ENCODE measurements at places on chromosomes 7 and 10.

DNA sequence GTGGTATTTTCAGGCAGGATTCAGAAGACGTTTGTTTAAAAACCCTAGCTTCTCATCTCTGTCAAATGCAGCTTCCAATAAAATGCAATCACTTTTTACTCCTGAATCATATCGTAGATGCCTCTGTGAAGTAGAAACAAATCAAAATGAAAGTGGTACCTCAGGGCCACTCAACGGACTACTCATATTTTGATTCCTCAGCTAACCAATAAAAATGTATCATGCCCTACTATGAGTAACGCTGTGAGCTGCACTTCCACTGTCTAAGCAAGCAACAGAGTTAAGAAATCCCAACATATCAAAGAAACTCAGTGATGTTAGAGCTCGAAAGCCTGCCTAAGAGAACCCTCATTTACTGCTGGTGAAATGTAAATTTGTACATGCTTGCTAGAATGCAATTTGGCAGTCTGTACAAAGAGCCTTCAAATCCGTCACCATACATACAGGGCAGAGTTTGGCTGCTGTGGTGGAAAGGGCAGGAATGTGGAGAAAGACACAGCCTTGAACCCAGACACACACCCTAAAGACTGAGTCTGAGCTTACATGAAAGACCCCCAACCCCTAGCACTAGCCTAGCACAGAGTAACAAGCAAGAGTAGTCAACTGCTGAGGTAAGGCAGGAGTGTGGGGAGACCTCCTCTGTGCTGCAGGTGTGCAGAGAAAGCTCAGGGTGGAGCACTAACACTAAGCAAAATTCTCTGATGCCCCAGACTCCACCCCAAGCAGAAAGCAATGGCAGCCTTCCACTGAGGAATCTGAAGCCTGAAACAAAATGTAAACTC is 151.5 kb downstream of the ANK3 start:
- DNase-seq = peak; percentile 64

DNA sequence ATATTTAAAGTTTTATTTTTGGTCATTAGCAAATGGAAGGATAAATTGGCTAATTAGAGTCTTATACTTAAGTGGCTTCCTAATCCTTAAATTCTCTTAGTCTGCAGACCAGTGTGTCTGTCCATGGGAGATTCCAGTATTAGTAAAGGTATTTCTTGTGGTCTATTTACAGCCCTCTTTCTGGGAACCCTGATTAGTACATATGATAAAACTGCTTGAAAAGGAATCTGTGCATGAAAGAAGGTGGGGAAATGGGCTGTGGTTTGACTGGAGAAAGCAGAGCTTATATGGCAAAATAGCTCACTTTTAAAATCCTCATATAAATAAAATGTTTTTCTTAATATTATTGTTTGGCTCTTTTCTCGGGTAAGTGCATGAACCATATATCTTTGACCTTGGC is 124.5 kb upstream of the RHOBTB1 start:
- DNase-seq = no peak

DNA sequence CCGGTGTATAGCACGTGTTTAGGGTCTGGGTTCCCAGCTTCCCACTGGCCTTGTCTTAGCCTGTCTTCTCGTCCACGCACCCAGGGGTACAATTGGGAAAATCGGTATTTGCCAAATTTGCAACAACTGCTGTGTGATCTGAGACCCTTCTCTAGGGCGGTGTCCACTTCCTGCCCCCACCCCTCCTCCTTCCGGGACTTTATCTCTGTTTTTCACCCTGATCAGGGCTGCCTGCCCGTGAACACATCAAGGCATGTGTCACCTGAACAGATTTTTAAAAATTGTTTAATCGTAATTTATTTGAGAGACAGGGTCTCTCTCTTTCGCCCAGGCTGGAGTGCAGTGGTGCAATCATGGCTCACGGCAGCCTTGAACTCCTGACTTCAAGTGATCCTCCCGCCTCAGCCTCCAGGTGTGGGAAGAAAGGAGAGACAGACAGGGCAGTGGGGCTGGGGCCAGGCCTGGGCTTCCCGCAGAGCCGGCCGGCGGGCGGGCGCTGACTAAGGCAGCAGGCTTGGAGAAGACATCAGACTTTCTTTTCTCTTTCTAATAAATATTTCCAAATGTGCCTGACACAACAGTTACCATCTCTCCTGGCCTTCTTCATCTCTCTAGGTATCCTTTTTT is 27.5 kb downstream of the ELFN1 start:
- no peak for DNase-seq

GRCh38 chr10:61024856-61025201 is 80.8 kb upstream of the RHOBTB1 start:
- no peak for DNase-seq

- no peak for DNase-seq
Measured at GRCh38 chr10:80540981-80541750, 3.5 kb downstream of the SH2D4B start.

DNA sequence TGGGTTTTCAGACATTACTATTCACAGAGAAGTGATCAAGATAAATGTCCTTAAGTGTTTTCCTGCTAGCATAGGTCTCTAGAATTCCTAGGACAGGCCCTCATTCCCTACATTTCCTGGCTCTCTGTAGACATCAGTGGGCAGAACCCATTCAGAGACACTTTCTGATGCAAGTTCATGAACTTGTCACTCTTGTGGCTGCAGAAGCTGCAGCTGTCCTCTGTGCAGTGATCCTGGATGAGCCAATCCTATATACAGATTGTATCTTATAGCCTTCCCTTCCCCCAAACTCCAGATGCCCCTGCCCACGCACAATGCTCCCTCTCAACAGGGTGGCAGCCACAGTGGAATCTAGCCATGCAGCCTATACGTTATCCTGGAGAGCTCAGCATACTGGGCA is 12.6 kb upstream of the GRB10 start:
- DNase-seq = no peak

DNA sequence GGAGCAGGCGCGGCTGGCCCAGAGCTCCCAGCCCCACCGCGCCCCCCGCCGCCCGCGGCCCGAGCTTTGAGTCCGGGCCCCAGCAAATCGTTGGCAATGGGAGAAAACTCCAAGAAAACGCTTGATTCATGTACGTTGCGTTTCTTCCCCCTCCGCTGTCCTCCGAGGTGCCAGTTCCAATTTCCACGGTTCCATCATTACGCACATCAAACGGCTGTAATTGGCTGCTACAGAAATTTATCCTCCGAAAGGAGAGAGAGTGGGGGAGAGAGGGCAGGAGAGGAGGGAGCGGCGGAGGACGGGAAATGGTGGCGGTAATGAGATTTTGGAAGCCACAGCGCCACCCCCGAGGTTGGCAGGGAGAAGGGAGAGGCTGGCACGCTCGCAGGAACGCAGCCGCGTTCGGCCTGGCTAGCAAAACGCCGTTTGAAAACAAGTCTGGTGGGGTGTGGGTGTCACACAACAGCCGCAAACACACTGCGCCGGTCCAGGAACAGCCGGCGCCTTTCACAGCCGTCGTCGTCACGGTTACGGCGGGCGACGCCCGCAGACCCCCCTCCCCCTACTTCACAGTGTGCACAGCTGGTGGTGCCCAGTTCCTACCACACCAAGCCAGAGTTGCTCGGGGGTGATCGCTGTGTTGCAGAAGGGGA is 57.5 kb downstream of the UNCX start:
- no peak for DNase-seq

GRCh38 chr10:48634198-48634983 is 29.5 kb upstream of the ARHGAP22 start:
- no peak for DNase-seq

DNA sequence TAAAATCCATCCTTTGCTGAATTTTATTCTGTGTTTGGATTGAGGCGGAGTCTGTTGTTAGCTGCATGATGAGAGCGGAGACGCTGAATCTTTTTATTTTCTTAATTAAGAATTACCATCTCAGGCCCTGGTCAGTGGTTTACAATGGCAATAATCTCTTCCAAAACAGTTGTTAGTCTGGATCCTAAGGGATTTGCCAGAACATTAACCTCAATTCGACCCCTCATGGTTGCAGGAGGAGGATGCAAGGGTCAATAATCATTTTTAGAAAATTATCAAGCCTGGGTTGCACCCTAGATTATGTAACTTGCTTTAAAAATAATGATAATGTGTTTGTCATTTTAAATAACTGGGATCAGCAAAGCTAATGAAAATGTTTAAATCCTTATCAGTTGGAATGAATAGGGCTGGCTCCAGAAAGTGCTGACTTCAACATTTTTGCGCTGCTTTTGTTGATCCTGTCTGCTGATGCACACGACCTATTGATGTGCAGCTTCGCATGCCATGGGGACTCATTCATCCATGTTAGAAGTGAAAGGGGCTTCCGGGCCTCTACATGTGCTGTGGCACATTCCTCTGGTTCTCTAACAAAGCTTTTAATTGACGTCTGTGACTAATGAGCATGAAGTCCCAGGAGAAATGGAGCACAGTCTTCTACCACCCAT is 80.7 kb upstream of the KIAA1217 start:
- DNase-seq = no peak

DNA sequence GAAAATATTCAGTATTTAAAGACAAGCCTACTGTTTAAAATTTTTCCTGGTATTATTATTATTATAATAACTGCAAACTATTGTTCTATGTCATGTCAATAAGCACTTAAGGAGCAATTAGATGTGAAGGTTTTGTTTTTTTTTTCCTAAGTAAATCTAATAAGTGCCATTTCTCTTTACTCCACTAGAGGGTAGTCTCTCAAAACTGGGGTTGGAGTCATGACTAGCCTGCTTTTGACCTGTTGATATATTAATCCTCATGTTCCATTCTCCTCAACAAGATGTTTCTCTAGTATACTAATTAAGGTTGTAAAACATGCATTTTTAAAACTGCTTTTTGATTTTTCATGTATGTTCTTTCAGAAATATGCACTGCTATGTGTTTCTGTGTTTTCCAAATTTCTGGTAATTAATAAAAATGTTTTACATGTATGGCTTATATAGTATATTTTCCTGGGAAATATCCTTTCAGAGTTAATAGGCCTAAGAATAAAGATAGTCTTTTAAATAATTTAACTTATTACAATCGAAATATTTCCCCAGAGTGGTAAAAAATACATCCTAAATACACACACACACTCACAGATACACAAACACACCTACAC is 1.0 kb upstream of the LRRN3 start:
- no peak for DNase-seq

- DNase-seq = no peak
Measured at GRCh38 chr7:115356139-115356746, 434.3 kb downstream of the MDFIC start.

DNA sequence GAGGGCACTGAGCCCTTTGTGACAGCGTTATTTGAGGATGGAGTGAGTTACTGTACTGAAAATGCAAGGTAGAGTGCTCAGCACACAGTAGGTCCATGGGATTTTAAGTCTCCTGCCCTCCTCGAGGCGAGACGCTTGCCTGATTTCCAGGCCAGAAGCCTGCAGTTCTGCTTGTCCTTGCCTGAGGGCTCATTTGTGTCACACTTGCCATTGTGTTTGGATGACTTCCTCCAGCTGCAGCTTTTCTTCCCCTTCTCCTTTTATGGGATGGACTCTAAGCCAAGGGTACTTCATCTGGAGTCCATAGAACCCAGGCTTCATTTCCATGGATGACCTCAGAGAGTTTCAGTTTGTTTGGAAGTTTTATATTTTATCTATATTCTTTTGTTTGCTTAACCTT is 304.2 kb upstream of the BMPER start:
- DNase-seq = no peak

DNA sequence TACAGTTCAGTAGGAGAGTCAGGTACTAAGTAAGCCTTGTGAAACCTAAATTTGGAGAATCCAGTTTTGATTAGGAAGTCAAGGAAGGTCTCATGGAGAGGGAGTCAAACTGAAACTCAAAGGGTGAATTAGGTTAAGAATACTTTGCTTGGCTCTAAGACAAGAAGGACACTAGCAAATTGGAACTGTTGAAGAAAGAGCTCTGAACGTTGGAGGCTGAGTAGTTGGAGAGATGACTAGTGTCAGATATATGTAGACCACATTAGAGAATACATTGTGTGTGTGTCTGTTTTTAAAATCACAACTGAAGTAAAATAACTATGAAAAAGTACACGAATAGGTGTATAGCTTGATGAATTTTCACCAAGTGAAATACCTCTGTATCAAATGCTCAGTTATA is 6.3 kb downstream of the VPS26A start:
- no peak for DNase-seq

GRCh38 chr7:401495-401894 is 111.5 kb downstream of the FOXL3 start:
- no peak for DNase-seq

DNA sequence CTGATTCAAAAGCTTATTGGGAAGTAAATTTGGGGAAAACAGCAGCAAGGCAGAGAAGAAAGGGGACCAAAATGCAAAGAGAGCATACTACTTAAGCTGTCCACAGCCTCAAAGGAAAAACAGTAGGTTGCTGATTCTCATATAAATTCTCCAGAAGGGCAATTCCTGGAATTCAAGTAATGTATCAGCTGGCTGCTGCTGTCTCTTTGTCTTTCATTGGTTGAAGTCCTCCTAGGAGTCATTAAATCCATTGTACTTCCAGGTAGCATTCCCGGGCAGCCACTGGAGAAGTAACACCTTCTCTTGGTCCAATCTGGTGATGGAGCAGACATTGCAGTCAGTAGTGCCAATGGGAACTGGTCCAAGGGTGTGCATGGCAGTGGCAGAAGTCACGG is 22.7 kb downstream of the BET1 start:
- no peak for DNase-seq

GRCh38 chr10:113993489-113993991 is 50.1 kb upstream of the ADRB1 start:
- peak; percentile 73 for DNase-seq
